SHP77 (cell line): ENCODE measurements at places on chromosomes 2 and 18.

GRCh38 chr2:189528617-189529016 lies 52.0 kb downstream of the SLC40A1 start:
- DNase-seq: no peak

DNA sequence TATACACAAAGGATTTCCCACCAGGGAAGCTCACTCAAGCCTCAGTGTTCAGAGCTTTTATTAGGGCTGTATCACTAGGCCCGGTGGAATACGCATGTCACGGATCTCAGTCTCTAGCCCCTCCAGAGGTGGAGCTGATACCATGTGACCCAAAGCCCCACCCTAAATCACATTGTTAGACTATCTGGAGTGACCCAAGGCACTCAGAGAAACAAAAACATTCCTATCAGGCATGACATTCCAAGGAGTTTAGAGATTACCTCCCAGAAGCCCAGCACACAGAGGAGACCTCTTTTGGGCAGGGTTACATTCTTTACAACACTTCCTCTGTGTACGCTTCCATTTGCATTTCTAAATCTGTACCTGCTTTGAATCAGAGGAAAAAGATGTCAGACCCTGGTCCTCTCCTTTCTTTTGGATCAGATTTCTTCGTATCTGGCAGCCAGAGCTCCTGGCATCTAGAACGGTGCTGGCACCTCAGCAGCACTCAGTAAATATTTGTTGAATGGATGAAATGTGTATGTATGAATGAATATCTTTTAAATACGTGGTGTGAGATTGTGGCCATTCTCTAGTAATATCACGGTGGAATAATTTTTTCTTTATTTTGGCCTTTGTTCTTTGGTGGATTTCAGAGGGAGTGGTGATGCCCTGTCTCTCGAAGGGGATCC lies 37.7 kb upstream of the SMAD2 start:
- DNase-seq: no peak

DNA sequence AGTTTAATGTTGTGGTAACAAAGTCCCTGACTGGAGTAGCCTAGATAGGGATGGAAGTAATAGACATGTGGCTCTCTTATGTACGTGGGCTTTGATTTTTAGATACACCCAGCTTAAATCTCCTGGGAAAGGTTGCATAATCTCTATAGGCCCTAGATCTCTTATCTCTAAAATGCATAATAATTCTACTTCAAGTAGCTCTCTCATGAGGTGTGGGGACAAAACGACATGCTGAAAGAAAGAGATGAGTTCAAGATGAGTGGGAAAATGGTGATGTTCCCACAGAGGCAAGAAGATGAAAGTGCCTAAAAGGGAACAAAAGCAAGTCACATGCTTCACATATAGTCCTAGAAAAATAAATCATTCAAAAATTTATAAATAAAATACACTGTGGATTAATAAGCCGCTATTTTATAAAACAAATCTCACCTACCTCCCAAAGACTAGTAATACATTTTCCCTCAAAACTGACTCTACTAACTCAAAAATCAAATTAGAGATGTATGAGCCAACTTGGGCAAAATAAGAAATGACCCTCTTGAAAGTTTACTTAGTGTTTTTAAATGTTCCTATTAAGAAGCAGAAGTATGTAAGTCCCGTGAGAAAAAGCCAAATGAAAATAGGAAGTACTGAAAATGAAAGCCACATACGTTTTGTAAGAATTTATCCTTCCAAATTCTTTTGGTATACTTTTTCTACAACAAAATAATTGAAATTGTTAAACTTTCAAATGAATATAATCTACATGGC lies 148.2 kb upstream of the ITGA4 start:
- DNase-seq: no peak

DNA sequence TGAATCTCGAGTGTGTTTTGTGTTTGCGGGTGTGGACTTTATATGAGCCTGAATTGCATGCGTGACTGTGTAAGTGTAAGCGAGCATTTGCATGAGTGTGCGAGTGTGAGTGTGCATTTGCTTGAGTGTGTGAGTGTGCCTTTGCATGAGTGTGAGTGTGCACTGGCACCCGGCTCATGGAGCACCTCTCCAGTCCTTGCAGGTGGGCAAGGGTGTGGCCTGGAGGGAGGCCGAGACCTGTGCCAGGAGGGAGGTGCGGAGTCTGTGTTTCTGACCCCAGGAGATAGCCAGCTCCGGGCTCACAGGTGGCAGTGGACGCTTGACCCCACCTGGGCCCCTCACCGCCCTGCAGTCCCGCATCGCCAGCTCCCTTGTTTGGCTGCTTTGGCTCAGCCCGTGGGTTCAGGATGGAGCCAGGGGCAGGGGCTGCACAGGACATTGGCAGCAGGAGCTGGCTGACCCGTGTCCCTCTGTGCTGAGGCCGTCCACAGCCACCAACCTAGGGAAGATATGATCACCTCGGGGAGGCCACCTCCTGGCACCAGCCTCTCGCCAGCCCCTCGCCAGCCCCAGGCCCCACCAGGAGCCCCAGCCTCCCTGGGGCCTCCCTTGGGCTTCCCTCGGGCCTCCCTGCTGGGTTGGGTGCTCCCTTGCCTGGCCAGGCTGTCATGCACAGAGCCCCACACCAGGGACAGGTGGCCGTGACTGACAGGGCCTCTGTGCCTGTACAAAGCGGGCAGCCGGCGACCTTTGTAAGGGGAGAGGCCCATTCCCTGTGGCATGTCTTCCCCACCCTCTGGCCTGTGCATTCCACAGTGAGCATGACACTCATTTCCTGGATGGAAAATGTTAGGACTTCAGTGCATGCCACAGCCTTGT lies 81.6 kb downstream of the PTGR3 start:
- DNase-seq: no peak

DNA sequence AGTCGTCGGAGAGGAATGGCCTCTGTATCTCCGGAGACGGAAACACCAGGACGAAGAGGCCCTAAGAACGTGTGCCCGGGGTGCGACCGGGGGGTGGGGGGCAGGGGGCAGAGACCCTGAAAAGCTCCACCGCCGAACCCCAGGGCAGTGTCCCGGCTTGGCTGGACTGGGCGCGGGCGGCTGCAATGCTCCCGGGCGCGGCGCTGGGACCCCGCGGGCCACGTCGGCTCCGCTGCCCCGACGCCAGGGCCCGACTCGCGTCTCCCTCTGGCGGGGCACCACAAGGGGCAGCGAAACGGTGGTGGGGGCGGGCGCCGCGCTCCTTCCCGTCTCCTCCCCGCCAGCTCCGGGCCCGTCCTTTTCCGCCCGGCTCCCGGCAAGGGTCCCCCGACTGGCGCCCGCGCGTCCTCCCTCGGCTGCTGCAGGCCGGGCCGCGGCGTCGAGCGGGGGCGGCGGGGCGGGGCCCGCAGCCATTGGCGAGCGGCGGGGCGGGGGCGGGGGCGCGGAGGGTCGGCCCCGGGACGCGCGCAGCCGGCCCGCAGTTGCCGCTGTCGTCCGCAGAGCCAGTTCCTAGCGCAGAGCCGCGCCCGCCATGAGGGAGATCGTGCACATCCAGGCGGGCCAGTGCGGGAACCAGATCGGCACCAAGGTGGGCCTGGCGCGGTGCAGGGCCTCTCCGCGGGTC lies at the start of gene TUBB6:
Gene TUBB6 (plus strand): TSS at position 541 of the 685 bp plus-strand sequence. CDS start 52 bp downstream, at position 593.
- DNase-seq: no peak

DNA sequence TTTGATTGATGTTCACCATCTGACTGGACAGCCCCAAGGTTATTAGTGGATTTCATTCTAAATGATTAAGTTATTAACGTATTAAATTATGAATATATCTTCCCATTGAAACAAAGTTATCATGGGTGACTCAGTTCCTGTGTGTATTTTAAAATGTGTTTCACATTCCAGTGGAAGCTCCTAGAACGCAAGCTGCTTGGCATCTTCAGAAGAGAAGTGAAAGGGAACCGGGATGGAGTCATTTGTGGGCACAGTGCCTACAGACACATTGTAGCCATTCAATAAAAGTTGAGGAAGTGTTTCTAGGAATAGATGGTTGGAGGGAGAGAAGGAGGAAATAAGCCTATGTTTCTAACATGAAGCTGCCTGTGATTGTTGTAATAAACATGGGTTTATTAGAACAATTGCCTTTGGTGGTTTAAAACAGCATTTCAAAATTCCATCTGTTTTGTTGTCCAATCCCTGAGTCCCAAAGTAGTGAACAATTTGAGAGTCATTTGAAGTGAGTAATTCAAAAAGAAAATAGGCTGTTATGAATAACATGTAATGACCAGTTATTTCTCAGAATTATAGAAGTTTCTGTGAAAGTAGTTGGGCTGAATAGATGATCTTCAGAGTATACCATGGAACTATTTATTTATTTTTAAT lies 143.5 kb downstream of the PKP4 start:
- DNase-seq: no peak

DNA sequence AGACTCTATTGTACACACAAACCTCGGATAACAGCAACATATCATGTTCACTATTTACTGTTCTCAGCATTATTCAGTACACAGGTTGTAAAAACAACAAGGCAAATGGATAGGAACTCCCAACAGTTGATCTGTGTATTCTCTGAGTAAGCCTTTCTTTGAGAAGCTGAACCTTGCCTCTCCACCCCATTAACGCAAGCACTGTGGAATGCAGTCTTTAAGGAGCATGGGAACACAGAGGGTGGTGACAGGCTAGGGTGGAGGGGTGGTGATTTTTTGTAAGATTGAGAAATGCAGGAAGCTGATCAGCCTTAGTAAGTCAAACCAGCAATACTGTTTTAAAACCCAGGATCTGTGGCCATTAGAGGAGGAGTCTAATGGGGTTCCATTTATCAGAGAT lies 19.6 kb upstream of the SERPINB11 start:
- DNase-seq: no peak

GRCh38 chr2:184560603-184561002 lies 37.7 kb upstream of the ZNF804A start:
- no peak for DNase-seq

GRCh38 chr2:1283020-1283801 lies 130.1 kb upstream of the TPO start:
- no peak for DNase-seq

GRCh38 chr2:168120310-168120709 lies 127.1 kb downstream of the STK39 start:
- DNase-seq: no peak

DNA sequence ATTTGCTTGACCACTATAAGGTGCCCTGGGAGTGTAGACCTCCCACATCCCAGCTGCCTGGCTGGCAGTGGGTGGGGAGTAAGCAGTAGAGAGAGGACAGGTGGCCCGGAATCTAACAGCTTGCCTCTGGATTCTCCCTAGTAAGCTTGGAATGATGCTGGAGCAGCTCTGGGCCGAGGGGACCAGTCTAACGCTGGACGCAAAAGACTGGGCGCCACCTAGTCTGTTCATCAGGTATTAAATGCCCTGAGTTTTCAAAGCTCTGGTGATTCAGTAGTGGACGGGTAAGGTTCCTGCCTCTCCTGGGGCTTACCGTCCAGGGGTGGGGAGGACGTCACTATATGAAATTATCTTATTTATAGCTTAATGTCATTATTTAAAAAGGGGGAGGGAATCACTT lies 648 bp upstream of the LYPD6B start:
- DNase-seq: no peak
